PC-9 (cell line): ENCODE measurements at places on chromosomes 12 and 14. TPM values are rescaled to one million over a fixed set of nuclear protein-coding genes. Genes with fewer than 3 reads are reported as not detected.

The RIN3 gene
- total RNA-seq, result 13.4 and 14.8 TPM in 2 replicates

The TAS2R42 gene
- total RNA-seq, result not detected in 2 replicates

The NPFF gene
- total RNA-seq, result not detected in 2 replicates

The PPP4R4 gene
- total RNA-seq, result not detected in 2 replicates

The PSMC6 gene
- 83.0 and 96.5 TPM in 2 replicates for total RNA-seq

The CCDC198 gene
- total RNA-seq, result not detected in 2 replicates

The KLHL33 gene
- total RNA-seq, result 0.11 TPM in 1 of 2 replicates, not detected in the other

The ACTR10 gene
- 30.4 and 36.3 TPM in 2 replicates for total RNA-seq

The TMEM30B gene
- total RNA-seq, result 15.2 and 19.6 TPM in 2 replicates

The GLT1D1 gene
- total RNA-seq, result not detected in 2 replicates

The SP7 gene
- total RNA-seq, result not detected in 2 replicates
